ENCODE measurements at places on chromosomes 5 and 9.

GRCh38 chr5:154309805-154310204 lies 119.3 kb downstream of the GALNT10 start:
- DNase-seq = no peak

DNA sequence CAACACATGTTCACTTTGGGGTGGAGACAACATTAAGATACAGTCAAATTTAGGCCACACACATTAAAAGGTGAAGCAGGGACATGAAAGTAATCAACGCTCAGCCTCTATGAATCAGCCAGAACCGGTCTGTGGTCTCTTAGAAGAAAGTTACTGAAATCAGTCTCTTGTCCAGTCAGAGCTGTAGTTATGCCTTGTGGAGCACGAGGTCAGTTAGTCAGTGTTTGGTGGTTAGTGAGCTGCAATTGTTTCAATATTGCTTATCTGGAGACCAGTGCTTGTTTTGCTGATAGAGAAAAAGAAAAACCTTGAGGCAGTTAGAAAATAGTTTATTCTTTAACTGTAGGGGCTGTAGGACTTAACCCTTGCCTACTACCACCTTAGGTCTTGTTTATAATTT lies 157.8 kb upstream of the RASEF start:
- DNase-seq = no peak

DNA sequence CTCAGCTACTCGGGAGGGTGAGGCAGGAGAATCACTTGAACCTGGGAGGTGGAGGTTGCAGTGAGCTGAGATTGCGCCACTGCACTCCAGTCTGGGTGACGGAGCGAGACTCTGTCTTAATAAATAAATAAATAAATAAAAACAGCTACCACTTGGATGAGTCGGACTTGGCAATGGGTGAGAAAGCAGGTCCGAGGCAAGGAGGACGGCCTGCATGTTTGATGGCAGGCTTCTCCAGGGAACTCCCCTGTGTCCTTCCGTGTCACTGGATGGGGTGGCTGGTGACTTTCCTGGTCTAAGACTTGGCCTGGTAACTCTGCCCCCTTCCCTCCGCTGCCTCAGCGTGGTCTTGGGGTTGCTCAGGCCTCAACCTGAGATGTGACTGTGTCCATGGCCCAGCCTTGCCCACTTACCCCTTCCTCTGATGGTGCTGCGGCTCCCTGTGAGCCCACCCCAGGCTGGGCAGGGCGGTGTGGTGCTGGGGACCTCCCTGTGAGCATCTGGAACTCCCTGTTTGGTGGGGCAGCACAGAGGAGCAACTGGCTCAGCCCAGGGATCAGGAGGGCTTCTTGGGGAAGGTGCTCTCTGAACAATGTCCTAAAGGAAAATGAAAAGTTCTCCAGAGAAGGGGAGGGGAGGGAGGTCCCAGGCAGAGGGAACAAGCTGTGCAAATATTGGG lies 62.5 kb upstream of the PSD2 start:
- no peak for DNase-seq

GRCh38 chr5:42591015-42591414 lies 165.6 kb upstream of the CCDC152 start:
- no peak for DNase-seq

GRCh38 chr9:109143881-109144562 lies 23.0 kb downstream of the FRRS1L start:
- no peak for DNase-seq

Measured in C1 segment of cervical spinal cord (tissue), 14 donors.